Omental fat pad (tissue), 4 donors: ENCODE measurements at places on chromosomes 2 and 18. TPM values are rescaled to one million over a fixed set of nuclear protein-coding genes. Genes with fewer than 3 reads are reported as not detected.

SCN2A gene
- 0.36 TPM for total RNA-seq

COLEC11 gene
- total RNA-seq = 15.9 TPM

HADHB gene
- 169 TPM for total RNA-seq

CFAP210 gene
- 0.24 TPM for total RNA-seq

KCNK3 gene
- total RNA-seq = 4.8 TPM

C2orf78 gene
- total RNA-seq = not detected

C2orf81 gene
- total RNA-seq = 1.2 TPM

TNFAIP6 gene
- 15.4 TPM for total RNA-seq

NOL4 gene
- total RNA-seq = 0.79 TPM

GATA6 gene
- 19.1 TPM for total RNA-seq

OTOF gene
- total RNA-seq = not detected

STPG4 gene
- total RNA-seq = 1.2 TPM

WDPCP gene
- total RNA-seq = 17.7 TPM

ALPI gene
- total RNA-seq = not detected

SCN3A gene
- total RNA-seq = 0.72 TPM

LOXHD1 gene
- total RNA-seq = 4.9 TPM

ARL4C gene
- total RNA-seq = 21.3 TPM

IHH gene
- total RNA-seq = not detected

FARP2 gene
- 27.6 TPM for total RNA-seq

DYNC1I2 gene
- 73.5 TPM for total RNA-seq

SOX11 gene
- total RNA-seq = not detected

ADGRF3 gene
- total RNA-seq = not detected

CROCC2 gene
- not detected for total RNA-seq

CD8B2 gene
- not detected for total RNA-seq

ZAP70 gene
- 9.6 TPM for total RNA-seq

RNU2-63P gene
- not detected for total RNA-seq

KANSL3 gene
- total RNA-seq = 35.7 TPM

MARCHF4 gene
- total RNA-seq = not detected

CNGA3 gene
- total RNA-seq = 0.47 TPM

RAPGEF4 gene
- total RNA-seq = 24.6 TPM

ANKRD44 gene
- 40.7 TPM for total RNA-seq

LONRF2 gene
- 32.8 TPM for total RNA-seq

CAPN14 gene
- total RNA-seq = not detected

FEV gene
- not detected for total RNA-seq

HOXD3 gene
- 3.0 TPM for total RNA-seq

UPP2 gene
- not detected for total RNA-seq

DYNAP gene
- total RNA-seq = not detected

C2orf49 gene
- total RNA-seq = 14.3 TPM

RESP18 gene
- not detected for total RNA-seq

ABCG5 gene
- total RNA-seq = not detected

ERICH2 gene
- total RNA-seq = not detected

AGFG1 gene
- 85.7 TPM for total RNA-seq

TBR1 gene
- 1.2 TPM for total RNA-seq

PROKR1 gene
- total RNA-seq = 0.46 TPM

TSPYL6 gene
- not detected for total RNA-seq

CHST9 gene
- not detected for total RNA-seq

KCTD1 gene
- total RNA-seq = 8.0 TPM

RAB17 gene
- 0.84 TPM for total RNA-seq

NEB gene
- 2.6 TPM for total RNA-seq

ANKRD30B gene
- 0.37 TPM for total RNA-seq

RBM43 gene
- total RNA-seq = 3.6 TPM

DNAH6 gene
- 1.6 TPM for total RNA-seq

CACNB4 gene
- 3.3 TPM for total RNA-seq

TEX44 gene
- total RNA-seq = not detected

ABCA12 gene
- total RNA-seq = not detected
